ENCODE measurements at places on chromosomes 2 and 18. TPM values are rescaled to one million over a fixed set of nuclear protein-coding genes. Genes with fewer than 3 reads are reported as not detected.

GRCh38 chr2:154375579-154375931, 322.9 kb upstream of the KCNJ3 start:
- no peak for DNase-seq

DNA sequence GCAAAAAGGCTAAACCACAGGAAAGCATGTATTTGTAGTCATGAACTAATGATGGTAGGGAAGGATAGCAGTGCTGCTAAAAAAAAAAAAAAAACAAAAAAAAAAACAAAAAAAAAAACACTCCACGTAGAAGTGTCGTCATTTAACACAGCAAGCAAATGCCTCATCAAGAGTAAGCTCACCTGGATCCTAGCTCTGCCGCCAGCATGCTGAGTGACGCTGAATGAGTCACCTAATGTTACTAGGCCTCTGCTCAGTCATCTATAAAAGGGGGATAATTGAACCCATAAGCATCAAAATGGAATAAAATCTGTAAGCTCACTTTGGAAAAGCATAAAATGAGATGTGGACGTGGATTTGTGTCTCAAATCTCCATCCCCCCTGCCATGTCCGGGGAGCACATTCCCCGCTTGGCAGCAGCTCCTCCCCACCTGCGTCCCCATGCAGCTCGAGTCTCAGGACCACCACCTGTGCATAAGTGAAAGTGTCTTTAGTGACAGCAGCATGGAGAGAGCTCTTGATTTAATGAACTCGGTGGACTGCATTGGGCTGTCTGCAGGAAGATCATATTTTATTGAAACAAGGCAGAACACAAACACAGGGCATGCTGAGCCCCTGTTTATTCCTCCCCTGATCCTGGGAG, 427.5 kb downstream of the LRATD1 start:
- no peak for DNase-seq

GRCh38 chr2:11998626-11999378, 252.4 kb downstream of the LPIN1 start:
- DNase-seq = no peak

DNA sequence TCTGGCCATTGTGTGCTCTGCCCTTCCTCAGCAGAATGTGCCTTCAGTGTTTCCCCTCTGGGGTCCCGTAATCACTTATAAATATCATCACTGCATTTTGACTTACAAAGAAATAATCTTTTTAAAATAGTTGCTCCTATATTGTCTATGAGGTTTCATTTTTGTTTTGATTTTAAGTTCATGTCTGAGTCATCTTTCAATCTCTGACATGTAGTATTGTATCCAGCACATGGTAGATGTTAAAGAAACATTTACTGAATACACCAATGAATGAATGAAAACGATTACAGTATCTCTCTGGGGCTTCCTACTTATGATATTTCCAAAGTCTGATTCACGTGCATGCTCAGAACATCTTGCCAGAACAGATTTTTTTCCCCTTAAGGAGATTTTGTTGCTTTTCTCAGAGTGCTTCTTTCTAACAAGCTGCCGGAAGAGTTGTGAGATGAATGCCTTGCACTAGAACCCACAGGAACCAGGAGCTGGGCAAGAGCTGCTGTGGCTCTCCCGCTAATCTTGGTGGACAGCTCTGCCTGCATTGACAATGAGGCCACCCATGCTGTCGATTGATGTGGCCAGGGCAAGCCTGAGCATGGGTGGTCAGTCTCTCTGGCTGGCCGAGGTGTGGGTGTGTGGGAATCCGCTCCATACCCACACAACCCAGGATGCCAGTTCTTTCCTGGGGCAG, 199.4 kb downstream of the CYRIA start:
- no peak for DNase-seq

DNA sequence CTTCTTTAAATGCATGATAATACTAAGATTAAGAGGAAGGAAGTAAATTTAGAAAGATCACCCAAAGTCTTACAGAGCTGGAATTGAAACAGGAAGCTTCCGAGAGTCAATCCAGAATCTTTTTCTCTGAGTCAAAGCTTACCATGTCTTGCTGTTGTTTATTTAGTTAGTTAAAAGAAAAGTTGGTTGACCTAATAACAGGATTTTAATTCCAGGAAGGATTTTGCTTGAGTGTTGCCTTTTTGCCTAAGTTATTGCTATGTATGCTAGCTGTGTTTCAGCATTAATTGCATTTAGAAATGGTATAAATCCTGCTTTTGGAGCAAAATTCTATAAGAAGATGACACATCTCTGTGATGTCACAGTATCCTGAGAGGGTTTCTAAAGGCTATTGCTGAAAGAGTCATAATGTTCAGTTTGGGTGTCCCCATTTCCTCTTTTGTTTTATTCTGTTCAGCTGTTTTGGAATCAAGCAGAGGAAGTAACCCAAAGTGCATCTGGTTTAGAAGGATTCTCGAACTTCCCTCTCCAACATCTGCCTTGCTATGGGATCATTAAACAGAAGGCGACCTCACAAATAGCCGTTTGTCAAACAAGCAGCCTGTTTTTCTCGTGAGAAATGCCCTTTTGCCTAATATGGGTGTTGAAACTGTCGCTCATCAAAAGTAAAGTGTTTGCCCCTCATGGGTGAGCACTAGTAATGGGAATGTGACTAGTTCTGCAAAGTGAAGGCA, 271.5 kb upstream of the MMADHC start:
- no peak for DNase-seq

DNA sequence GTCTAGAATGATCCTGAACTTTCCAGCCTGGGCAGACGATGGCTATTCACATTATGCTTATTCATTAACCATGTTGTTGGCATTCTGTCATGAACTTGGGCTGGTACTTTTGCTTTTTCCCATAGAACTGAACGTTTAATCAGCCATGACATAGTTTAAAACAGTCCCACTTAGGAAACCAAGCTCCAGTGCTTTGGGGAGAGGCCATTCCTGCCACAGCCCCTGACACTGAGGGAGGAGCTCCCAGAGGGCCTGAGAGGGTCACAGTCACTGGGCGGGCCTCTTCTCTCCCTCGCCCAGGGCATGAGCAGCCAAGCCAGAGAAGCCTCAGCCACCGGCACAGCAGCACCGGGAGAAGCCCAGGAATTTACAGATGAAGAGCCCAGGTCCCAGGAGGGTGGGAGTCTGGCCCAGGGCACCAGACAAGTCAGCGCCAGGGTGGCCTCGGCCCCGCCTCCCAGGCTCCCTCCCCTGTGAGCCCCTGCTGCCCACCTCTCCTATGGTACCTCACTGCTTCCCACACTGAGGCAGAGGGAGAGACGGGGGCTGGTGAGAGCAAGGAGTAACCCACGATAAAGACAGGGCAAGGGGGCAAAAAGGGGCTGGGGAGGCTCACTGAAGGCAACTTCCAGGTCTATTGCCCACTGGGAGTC, 33.6 kb downstream of the MAL start:
- DNase-seq = no peak

DNA sequence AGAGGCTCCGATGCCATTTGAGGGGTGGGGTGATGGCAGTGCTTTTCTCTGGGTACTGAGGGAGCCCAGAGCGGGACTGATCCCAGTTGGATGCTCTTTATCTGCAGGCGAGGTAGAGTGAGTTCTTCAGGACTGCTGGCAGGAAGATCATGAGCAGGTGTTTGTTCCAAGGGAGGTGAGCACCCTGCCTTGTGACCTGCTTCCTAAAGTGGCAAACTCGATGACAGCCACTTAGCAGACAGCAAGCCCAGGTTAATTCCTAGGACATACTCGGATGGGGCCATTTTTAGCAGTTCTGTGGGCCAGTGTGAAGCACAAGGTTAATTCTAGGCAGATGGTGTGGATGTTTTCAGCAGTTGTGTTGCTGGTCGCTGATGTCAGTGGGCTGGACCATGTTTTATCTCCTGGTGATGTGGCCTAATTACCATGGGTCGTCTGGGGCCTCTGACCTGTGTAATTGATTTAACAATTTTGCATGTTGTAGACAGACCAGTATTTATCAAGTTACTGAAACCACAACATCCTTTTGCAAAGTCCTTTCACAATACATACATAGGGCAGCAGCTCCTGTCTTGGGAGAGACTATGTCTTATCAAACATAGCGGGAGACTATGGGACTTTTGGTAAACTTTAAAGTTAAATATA, 4.9 kb downstream of the FKBP1B start:
- DNase-seq = no peak

DNA sequence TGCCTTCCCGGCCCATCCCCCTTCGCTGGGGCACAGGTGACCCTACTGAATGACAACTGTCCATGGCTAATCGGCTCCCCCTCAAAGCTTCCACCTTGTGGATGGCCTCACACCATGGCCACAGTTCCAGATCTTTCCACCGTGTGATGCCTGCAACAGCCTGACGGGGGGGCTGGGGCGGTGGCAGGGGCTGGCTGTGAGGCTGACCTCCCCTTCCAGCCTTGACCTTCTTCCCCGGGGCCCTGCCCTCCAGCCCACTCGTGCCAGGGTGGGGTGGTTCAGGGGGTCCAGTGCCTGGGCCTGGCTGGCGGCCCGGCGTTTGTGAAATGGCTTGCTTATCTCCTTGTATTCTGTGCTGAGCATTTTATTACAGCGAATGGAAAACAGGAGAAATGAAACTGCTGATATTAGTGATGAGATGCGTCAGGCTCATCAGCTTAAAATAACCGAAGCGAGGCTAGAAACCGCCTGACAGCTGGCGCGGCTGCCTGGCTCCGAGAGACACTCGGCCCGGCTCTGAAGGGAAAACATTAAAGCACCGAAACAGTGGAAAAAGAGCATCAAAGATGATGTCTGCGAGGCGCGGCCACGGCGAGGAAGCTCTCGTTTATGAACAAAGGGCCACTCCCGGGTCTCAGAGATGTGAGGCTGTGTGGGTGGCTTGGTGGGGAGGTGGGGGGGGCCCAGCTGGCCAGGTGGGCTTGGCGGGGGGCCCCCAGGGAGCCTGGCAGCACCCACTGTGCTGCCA, 916 bp upstream of the PDCD1 start:
- DNase-seq = peak; percentile 77

GRCh38 chr2:64735504-64735903, 81.8 kb upstream of the SERTAD2 start:
- DNase-seq = no peak

- DNase-seq = no peak
Observed at GRCh38 chr2:23693606-23693951, 233.3 kb downstream of the ATAD2B start.

- DNase-seq = no peak
Observed at GRCh38 chr18:10143596-10143995, 229.8 kb downstream of the VAPA start.

DNA sequence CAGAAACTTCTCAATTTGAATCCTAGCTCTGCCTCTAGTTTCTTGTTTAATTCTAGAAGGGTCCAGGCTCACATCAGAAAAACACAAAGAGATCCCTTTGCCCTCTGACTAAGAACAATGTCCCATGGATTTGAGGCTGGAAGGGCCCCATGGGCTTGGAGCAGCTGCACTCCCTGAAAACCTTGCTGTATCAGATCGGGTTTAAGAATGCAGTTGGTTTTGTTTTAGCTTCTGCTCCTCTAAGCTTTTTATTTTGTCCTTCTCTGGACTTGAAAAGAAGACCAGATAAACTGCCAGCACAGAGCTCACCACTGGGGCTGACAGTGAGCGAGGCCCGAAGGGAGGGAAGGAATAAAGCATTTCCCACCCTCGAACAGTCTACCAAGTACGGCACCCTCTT, 69.2 kb upstream of the WIPF1 start:
- DNase-seq = no peak

DNA sequence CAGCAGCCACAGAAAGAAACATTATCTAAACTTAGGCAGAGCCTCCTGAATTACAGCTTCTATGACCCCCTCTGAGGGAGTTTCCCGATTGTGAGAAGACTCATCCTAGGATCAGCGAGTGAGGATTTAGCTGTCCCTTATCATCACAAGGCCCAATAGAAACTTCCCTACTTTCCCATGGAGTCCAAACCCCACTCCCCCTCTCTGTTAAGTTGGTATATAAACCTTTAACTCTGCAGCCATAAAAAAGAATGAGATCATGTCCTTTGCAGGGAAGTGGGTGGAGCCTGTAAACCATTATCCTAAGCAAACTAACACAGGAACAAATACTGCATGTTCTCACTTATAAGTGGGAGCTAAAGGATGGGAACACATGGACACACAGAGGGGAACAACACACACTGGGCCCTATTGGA, 78.8 kb downstream of the MYL12B start:
- DNase-seq = no peak

VWC2L gene
- total RNA-seq = not detected

KLHL29 gene
- 0.69 TPM for total RNA-seq

CETN1 gene
- not detected for total RNA-seq

DUSP19 gene
- total RNA-seq = 12.1 TPM

OSBPL1A gene
- 95.2 TPM for total RNA-seq

DIPK1C gene
- 6.3 TPM for total RNA-seq

SPDYA gene
- 0.15 TPM for total RNA-seq

TXNDC2 gene
- not detected for total RNA-seq
